NCI-H1694 (cell line): ENCODE measurements at places on chromosomes 7 and 10.

- no peak for DNase-seq
These were observed 190.5 kb downstream of the DPP6 start for GRCh38 chr7:154242709-154243108.

DNA sequence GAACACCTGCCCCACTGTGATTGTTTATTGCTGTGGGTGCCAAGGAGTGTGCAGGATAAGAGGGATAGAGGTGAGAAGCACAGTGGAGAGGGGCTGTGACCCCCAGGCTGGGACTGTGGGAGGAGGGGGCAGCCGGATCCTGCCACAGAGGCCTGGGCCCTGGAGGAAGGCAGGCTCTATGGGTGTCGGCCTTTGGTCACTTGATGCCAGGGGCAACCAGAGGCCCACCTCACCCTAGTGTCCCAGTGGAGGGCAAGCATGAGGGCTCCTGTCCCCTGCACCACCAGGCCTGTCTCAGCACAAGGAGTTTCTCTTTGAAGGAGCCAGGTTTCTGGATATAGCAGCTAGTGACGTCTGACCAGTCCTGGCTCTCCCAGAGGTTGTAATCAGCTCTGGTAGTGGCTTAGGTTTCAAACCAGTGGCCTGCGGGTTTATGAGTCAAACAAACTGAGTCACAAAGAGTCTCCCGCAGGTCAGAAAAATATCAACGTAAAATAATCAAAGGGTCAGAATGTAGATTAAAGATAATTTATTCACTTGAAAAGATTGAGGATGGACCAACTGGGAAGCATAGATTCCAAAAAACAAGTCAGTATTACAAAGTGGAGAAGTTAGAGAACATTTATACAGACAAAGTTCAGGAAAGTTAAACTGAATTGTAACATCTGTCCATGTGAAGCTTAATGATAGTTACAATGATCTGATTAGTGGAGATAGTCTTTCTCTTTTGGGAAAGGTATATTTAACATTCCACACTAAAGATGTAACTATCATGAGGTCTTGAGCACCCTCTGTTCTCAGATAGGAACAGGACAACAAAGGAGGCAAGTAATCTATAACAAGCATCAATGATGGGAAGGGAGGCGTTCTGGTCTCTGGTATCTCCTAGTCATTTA lies 37.2 kb upstream of the ZNF488 start:
- no peak for DNase-seq

GRCh38 chr7:49398746-49399145 lies 374.7 kb upstream of the VWC2 start:
- no peak for DNase-seq

DNA sequence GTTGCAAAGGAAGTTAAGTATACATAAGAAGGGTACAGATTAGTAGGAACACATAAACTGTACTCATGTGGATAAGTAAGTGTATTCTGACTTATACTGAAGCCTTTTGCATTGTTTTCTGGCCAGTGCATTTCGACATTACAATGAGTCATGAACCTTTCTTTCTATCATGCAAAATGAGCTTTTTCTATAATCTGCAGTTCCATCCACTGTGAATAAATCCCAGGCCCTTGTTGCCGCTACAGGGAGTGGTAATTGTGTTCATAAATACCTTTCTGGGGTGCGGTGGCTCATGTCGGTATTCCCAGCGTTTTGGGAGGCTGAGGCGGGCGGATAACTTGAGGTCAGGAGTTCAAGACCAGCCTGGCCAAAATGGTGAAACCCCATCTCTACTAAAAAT lies 858.3 kb downstream of the GRM8 start:
- DNase-seq = no peak

- DNase-seq = no peak
These were observed 2.8 kb downstream of the EBF3 start for GRCh38 chr10:129961157-129961701.

- DNase-seq = peak; percentile 13
These were observed 15.2 kb upstream of the LBX1 start for GRCh38 chr10:101244321-101245050.

DNA sequence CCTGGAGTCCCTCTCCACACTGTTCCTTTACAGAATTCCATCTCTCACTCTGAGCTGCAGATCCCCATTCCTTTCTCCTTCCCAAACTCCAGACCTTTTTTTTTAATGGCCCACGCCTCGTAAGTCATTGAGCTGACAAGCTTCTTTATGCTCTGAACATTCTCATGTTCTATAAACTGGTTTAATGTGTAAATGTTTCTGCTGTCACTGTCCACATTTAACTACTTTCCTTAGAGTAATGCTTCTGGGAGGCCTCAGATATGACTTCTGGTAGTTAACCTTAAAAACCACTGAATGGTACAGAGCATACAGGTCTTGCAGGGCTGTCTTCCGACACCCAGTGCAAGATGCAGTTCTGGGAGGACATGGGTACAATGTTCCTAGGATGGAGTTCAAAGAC lies 71.1 kb upstream of the CAMK2B start:
- DNase-seq = no peak

- no peak for DNase-seq
These were observed 3.7 kb downstream of the SAMD8 start for GRCh38 chr10:75115137-75115536.

GRCh38 chr7:111137296-111138192 lies 46.6 kb downstream of the LRRN3 start:
- no peak for DNase-seq

GRCh38 chr7:155916926-155917655 lies 104.8 kb upstream of the SHH start:
- no peak for DNase-seq

DNA sequence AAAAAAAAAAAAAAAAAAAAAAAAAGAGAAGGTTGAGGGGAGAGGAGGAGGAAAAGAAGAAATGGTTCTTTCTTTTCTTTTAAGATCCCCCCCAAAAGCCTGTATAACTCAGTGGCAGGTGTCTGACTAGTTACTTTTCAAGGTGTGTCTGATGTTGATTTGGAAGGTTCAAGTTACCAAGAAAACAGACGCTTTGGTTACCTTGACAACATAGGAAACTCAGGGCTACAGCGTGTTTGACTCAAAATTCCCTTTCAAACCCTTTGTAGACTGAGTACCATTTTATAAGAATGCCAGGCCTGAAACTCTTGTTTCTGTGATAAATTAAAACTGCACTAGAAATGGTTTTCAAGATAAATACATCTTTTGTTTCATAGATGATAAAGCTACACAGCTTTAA lies 286.8 kb downstream of the SKIDA1 start:
- no peak for DNase-seq

- no peak for DNase-seq
These were observed 210.7 kb upstream of the GNAI1 start for GRCh38 chr7:79923953-79924352.

DNA sequence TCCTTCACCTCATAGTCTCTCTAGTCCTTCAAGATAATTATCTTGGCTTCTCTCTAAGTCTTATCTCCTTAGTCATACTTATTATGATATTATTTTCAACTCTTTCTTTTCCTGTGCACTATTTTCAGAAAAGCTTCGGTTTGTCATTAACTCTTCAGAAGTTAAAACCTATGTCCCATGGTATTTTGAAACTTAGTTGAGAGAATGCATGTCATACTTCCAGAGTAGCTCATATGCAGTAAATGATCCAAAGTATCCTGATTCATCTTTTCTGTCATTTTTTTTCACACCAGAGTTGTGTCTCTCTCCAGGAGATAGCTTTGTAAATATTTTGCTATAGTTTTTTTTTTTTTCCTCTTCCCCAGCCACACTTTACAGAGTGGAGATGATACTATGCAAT lies 1008.6 kb downstream of the NRG3 start:
- no peak for DNase-seq

- DNase-seq = peak; percentile 63
These were observed 93.2 kb downstream of the ADK start for GRCh38 chr10:74244097-74244685.

DNA sequence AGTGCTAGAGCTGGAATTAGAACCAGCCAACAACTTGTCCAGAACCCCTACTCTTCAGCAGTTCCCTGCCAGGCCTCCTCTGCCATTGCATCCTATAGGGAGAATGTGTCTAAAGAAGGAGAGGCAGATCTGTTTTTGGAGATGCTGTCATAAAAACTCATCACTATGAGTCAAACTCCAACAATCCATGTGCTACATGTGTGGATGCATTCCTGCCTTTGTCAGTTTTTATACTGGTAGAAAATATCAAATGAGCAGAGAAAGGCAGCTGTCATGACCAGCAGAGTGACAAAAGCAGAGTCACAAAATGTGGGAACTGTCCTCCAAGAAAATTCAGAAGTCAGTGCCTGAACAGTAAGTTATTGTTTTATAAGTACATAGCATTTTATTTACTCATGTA lies 93.0 kb downstream of the ABLIM1 start:
- DNase-seq = no peak

DNA sequence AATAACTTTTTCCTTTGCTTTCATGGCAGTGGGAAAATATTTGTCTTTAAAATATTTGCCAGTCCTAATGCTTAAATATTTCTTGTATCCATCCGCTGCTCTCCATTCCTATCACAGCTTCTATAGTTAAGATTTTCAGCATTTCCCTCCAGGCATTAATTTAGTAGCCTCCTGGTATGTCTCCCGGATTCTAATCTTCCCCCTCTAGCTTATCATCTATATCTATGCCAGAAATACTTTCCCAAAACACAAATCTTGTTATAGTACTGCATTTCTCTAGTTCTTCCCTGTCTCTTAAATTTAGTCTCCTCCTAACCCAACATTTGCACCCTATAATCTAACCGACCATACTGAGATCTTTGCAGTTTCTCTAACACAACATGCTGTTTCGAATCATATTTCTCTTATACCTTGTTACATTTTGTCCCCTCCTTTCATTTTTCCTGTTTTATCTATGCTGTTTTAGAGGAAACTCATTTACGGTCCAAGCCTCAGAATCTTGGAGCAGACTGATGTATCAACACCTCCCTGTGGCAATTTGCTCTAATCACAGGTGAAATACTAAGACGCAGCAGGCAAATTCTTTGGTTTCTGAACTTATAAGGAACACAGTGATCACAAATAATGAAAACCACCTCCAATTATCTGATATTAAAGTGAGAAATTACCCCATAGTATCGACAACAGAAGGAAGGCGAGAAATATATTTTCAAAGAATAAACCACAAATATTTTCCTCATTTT lies 10.3 kb downstream of the CNTNAP2 start:
- no peak for DNase-seq

- DNase-seq = no peak
These were observed 472.2 kb downstream of the ARL4A start for GRCh38 chr7:13159467-13160184.

DNA sequence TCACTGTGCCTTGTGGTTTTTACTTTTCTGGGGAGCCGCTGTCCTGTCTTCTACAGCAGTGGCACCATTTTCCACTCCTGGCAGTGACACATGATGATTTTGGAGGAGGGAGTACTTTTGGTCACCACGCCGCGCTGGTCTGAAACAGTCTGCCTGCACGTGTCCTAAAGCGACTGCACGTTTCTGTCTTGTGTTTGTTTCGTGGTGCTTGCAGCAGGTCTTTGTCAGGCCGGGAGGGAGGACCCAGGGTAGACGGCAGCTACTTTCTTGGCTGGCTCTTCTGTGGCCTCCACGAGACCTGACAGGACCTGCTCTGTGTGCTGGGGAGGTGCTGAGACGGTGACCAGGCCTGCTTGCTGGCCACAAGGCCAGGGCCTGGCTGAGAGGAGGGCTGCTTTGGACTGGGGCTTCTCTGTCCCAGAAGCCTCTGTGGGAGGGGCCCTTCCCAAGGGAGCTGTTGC lies 82.0 kb downstream of the GLRX3 start:
- no peak for DNase-seq

DNA sequence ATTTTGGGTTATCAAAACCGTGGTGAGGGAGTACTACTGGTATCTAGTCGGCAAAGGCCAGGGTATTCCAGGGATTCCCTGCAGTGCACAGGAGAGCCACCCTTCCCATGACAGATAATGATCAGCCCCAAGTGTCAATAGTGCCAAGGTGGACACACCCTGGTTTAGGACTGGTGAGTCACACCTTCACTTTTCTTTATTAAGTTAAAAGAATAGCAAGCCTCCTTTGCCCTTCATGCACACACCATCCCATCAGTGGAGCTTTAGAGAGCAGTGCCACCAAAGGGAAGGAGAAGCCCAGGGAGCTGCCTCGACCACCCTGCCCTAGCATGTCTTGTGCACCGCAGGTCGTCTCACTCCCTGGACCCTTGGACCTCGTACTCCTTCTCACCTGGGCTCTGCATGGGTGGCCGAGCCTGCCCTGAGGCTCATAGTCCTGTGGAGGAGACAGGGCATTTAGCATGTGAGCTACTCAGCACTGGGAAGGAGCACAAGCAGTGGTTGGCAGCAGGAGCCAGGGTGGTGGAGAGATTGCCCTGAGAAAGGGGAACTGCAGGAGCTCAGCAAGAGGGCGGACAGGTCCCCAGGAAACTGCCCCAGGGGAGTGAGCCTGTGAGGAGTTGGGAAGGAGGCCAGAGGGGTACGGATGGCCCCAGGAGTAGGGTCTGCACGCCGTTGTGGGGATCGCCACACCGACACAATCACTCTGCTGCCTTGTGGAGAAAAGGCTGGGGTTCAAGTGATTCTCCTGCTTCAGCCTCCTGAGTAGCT lies 17.4 kb downstream of the UBE2D4 start:
- DNase-seq = no peak

GRCh38 chr10:70669732-70670317 lies 2.5 kb upstream of the ADAMTS14 start:
- DNase-seq = no peak

GRCh38 chr7:42650701-42651100 lies 261.2 kb downstream of the C7orf25 start:
- DNase-seq = no peak

DNA sequence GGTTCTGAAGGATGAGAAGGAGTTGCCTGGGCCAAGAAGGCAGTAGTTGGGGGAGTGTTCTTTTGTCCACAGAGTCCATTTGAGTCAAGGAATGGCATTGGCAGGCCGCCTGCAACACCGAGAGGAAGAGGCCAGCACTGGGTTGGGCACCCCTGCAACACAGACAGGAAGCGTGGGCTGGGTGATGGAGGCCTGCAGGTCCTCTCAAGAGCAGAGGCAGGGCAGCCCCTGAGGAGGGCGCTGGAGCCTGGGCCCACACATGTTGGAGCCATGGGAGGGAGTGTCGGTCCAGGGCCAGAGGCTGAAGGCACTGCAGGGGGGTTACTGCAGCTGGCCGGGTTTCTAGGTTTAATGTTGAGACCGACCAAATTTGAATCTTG lies 137.3 kb downstream of the PTPN20 start:
- DNase-seq = no peak
